ENCODE measurements at places on chromosomes 6 and 20. TPM values are rescaled to one million over a fixed set of nuclear protein-coding genes. Genes with fewer than 3 reads are reported as not detected.

- no peak overlapping the region for H3K4me3 ChIP-seq
- H3K36me3 ChIP-seq = no peaks in the 10 kb centered on the region
- no peaks in the 10 kb centered on the region for H3K27me3 ChIP-seq
These were observed 125.0 kb downstream of the ZDHHC14 start for GRCh38 chr6:157505912-157506491.

DNA sequence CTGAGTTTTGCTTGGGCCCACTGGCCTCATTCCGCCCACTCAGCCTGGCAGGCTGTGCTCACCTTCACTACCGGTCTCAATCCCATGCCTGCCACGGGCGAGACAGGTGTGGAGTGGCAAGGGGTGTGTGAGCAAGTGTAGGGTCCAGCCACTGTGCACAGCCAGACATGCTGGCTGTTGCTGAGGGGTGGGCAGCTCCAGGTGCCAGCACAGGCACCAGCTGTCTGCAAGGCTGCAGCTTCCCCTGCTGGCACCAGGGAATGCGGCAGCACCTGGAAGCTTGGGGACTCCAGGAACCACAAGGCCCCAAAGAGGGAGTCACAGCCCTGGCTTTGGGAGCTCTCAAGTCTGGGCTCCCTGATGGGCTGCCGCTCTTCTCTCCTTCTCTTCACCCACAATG is 372.7 kb downstream of the CBLN4 start:
- H3K4me3 ChIP-seq = no peak overlapping the region
- H3K27me3 ChIP-seq = no peaks in the 10 kb centered on the region
- H3K36me3 ChIP-seq = no peaks in the 10 kb centered on the region
- no peaks in the 10 kb centered on the region for H3K4me1 ChIP-seq
- DNase-seq = no peak
- no peak overlapping the region for H3K27ac ChIP-seq

DNA sequence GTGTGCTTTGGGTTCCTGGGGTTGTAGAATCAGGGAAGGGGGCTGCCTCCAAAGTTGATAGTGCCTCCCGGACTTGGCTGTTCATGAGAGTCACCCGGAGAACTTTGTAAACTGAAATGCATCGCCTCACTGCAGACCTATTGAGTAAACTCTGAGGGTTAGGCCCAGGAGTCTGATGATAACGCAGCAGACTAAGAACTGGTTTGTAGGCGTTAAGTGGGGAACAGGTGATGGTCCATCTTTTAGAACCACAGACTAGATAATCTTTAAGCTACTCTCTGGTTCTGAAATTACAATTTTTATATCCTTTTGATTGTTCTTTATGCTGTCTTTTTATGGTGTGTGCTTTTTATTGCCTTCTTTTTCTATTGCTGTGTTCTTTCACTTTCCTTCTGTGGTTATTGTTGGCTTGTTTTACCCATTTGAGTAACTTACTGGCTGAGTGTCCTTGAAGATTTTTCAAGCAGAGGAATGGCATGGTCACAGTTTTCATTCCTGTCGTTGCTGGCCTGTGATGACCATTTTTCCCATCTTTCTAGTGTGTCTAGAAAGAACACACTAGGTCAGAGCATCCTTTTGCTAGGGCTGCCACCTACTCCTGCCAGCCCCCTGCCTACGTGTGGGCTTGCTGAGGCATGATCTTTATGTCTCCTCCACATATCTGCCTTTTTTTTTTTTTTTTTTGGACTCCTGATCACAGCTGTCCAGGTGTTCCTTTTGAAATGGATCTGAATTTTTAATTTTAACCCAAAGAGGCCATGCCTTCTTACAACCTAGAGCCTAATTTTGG is 30.9 kb downstream of the LRRC1 start:
- no peaks in the 10 kb centered on the region for H3K36me3 ChIP-seq
- H3K27me3 ChIP-seq = no peaks in the 10 kb centered on the region
- peak overlapping the region; percentile 34 for H3K27ac ChIP-seq
- H3K4me1 ChIP-seq = no peaks in the 10 kb centered on the region
- no peak for DNase-seq

DNA sequence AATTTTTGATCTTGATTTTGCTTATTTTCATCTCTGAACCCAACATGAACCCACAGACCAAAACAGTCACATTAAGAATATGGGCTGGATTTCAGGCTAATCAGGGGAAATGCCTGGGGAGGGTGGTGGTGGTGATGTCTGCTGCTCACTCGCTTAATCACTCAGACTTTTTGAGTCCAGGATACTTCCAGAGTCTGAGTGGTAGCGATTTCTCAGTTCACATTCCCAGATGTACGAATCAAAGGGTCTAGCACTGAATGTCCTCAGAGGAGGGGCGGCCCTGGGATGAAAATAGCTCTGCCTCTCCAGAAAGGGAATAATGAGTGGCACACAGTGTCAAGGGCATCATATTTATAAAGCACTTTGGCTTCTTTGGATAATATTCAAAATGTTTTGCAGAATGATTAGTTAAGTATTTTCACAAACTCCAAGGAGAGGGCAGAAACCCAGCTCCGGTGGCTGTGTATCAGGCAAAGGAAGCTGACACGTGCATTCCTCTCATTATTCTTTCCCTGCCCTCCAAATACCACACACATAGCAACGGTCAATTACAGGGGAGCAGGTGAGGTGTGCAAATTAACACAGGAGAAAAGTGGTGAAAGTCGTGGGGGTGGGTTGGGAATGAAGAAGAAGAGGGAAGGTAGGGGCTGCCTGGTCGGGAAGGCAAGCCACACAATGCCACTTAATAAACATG is 345.2 kb upstream of the RSPO3 start:
- no peak for DNase-seq
- H3K27ac ChIP-seq = no peak overlapping the region
- no peaks in the 10 kb centered on the region for H3K36me3 ChIP-seq
- no peaks in the 10 kb centered on the region for H3K4me1 ChIP-seq

GRCh38 chr6:165811512-165811911 is 148.5 kb upstream of the PDE10A start:
- H3K4me1 ChIP-seq = no peaks in the 10 kb centered on the region
- no peaks in the 10 kb centered on the region for H3K36me3 ChIP-seq
- no peak overlapping the region for H3K27ac ChIP-seq
- H3K4me3 ChIP-seq = no peak overlapping the region

DNA sequence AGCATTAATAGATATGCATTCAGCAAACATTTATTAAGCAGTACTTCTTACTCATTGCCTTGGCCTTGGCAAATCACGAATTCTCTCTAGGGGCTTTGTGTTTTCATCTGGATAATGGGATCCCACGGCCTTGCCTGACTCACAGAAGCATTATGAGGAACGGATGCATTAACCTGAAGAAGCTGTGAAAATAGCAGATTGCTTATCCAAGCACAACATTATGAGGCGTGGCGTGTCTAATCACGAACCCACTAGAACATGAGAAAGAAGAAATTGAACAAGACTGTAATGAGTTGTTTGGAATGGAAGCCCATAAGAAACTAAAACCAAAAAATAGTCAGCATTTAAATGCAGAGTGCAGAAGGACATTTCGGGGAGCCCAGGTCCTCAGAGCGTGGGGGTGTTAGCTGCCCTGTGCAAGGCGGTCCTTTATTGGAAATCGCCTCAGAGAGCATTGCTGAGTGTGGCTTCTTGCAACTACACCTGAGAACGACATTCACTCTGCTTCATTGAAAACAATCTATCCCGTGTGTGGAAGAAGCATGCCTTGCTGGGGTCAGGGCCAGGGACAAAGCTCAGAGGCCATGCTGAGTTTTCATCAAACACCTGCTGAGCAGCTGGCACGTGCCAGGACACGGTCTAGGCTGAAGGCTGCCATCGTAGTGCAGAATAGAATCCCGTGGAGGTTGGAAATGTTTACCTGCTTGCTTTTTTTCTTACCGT is 179.9 kb downstream of the ZDHHC14 start:
- H3K27me3 ChIP-seq = no peaks in the 10 kb centered on the region
- H3K4me1 ChIP-seq = no peaks in the 10 kb centered on the region
- H3K36me3 ChIP-seq = no peaks in the 10 kb centered on the region
- no peak overlapping the region for H3K4me3 ChIP-seq
- no peak for DNase-seq

GRCh38 chr6:132425176-132425575 is 23.9 kb upstream of the MOXD1 start:
- no peaks in the 10 kb centered on the region for H3K27me3 ChIP-seq
- H3K27ac ChIP-seq = no peak overlapping the region
- H3K4me1 ChIP-seq = no peaks in the 10 kb centered on the region
- no peak overlapping the region for H3K4me3 ChIP-seq

DNA sequence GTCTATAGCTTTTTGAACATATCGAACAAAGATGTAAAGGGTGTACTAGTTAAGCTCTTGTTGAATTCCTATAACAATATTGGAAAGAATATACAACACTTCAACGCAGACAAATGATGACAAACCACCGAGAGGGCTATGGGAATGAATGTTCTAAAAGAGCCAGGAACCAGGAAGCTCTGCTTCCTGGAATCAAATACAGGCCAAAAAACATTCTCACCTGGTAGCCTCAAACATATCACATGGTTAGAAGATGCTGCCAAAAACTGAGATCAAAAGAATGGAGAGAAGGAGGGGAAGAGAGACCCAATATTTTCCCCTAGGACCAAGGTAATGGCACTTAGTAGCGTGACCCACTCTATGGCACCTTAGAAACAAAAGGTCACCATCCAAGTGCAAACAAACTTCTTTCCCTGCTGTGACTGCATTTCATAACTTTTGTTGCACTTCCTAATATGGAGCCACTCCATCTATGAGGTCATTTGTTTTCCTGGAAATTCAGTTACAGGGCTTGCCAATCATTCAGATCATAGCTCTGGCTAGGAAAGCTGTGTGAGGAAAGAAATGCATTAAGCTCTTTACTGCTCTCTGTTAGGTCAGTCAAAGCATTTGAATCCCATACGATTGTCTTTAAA is 199.2 kb upstream of the NT5E start:
- no peaks in the 10 kb centered on the region for H3K4me1 ChIP-seq
- DNase-seq = no peak
- no peaks in the 10 kb centered on the region for H3K27me3 ChIP-seq
- H3K36me3 ChIP-seq = no peaks in the 10 kb centered on the region
- no peak overlapping the region for H3K27ac ChIP-seq

- H3K27me3 ChIP-seq = no peaks in the 10 kb centered on the region
- no peaks in the 10 kb centered on the region for H3K36me3 ChIP-seq
- no peak overlapping the region for H3K4me3 ChIP-seq
- H3K4me1 ChIP-seq = no peaks in the 10 kb centered on the region
- no peak overlapping the region for H3K27ac ChIP-seq
These were observed 44.5 kb downstream of the PRSS35 start for GRCh38 chr6:83556871-83557270.

- no peaks in the 10 kb centered on the region for H3K4me1 ChIP-seq
- H3K4me3 ChIP-seq = no peak overlapping the region
- no peak overlapping the region for H3K27ac ChIP-seq
- no peaks in the 10 kb centered on the region for H3K36me3 ChIP-seq
- DNase-seq = peak; percentile 65
- H3K27me3 ChIP-seq = no peaks in the 10 kb centered on the region
These were observed 37.1 kb downstream of the CD109 start for GRCh38 chr6:73732845-73733675.

DNA sequence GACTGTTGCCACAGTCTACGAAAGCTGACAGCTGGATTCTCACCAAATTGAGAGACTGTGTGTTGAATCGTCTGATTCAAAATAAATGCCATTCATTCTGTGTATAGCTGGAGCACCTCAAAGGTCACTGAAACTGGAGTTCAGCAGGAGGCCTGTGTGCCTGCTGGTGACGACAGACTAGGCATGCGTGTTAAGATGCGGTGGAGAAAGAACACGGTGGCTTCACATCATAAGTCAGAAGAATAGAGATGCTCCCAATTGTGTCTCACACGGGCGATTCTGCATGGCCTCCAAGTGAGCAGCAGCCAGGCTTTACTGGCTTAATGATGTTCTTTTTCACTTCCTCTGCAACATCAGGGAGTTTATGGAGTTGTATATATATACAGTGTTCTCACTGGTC is 32.3 kb downstream of the SNHG17 start:
- no peaks in the 10 kb centered on the region for H3K27me3 ChIP-seq
- no peak overlapping the region for H3K27ac ChIP-seq
- no peak overlapping the region for H3K4me3 ChIP-seq
- no peaks in the 10 kb centered on the region for H3K4me1 ChIP-seq

DNA sequence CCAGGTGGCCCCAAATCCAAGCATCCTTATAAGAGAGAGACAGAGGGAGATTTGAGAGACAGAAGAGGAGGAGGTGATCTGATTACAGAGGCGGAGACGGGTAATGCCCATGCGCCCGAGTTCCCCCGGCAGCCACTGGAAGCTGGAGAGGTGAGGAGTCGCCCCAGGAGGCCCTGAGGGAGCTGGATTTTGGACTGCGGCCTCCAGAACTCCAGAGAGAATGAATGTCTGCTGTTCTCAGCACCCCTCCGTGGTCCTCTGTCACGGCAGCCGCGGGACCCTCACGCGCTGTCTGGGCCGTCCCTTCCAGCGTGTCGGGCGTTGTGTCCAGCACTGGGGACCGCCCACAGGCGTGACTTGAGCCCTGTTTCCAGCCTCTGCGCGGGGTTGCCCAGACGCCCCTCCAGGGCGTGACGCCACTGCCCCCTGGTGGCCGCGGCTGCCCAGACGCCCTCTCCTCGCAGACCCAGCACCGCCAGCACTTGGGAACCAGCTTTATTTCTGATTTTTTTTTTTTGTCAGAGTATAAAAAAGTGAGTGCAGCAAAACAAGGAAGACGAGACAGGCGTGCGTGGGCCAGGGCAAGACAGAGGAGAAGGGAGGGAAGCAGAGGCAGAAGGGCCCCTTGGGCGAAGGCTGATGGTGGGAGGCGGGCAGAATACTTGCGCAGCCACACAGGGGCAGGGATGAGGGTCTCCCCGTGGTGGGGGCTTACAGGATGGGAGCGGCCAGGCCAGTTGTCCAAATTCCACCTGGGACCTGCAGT is 4.1 kb upstream of the ZNF512B start:
- H3K4me1 ChIP-seq = peaks cover 8% of the 10 kb centered on the region
- H3K4me3 ChIP-seq = peak overlapping the region; percentile 60
- peak; percentile 91 for DNase-seq
- H3K27me3 ChIP-seq = no peaks in the 10 kb centered on the region
- H3K27ac ChIP-seq = peak overlapping the region; percentile 54
- no peaks in the 10 kb centered on the region for H3K36me3 ChIP-seq

GRCh38 chr6:100176951-100177710 is 183.1 kb upstream of the MCHR2 start:
- no peak for DNase-seq
- H3K4me3 ChIP-seq = no peak overlapping the region
- H3K27me3 ChIP-seq = no peaks in the 10 kb centered on the region
- H3K4me1 ChIP-seq = no peaks in the 10 kb centered on the region
- peak overlapping the region; percentile 79 for H3K27ac ChIP-seq

GRCh38 chr6:43247114-43247999 is 4.1 kb downstream of the TTBK1 start:
- DNase-seq = peak; percentile 78
- H3K36me3 ChIP-seq = no peaks in the 10 kb centered on the region
- peak overlapping the region; percentile 59 for H3K4me3 ChIP-seq
- H3K27ac ChIP-seq = no peak overlapping the region
- no peaks in the 10 kb centered on the region for H3K4me1 ChIP-seq
- no peaks in the 10 kb centered on the region for H3K27me3 ChIP-seq

The ISM1 gene
- total RNA-seq = 18.7 TPM

The SLC17A2 gene
- not detected for total RNA-seq

The HMGN3 gene
- total RNA-seq = 38.3 TPM

The PREX1 gene
- total RNA-seq = 53.1 TPM

The CCDC170 gene
- total RNA-seq = 3.5 TPM

The HLA-DQA1 gene
- total RNA-seq = 1.6 TPM

The RIPPLY2 gene
- not detected for total RNA-seq
